Activated T-helper 1 cell treated with Interleukin-2 at 50 U/mL for 16 hours (primary cell): ENCODE measurements at places on chromosomes 16 and 17.

DNA sequence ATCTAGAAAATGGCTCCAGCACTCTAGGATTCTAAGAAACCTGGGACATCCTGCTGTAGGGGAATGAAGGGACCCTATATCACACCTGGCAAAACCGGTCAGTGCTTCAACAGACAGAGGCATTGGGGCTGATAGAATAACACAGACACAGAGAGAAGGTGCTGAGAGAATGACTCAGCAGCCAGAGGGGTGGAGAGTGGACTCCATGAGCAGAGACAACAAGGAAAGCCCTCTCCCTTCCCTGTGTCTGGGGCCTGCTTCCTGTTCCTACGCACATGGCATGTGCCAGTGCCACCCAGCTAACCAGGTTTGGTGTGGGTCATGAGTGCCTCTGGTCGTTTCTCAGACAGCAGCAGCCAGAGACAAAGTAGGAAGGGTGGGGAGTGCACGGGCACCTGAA, 140.3 kb downstream of the CCT6B start:
- no peak for DNase-seq

- DNase-seq, result peak; percentile 44
These were observed 20.5 kb downstream of the CLEC16A start for GRCh38 chr16:10964891-10965326.

GRCh38 chr17:77645072-77646045, 313.1 kb upstream of the TNRC6C start:
- peak; percentile 34 for DNase-seq

DNA sequence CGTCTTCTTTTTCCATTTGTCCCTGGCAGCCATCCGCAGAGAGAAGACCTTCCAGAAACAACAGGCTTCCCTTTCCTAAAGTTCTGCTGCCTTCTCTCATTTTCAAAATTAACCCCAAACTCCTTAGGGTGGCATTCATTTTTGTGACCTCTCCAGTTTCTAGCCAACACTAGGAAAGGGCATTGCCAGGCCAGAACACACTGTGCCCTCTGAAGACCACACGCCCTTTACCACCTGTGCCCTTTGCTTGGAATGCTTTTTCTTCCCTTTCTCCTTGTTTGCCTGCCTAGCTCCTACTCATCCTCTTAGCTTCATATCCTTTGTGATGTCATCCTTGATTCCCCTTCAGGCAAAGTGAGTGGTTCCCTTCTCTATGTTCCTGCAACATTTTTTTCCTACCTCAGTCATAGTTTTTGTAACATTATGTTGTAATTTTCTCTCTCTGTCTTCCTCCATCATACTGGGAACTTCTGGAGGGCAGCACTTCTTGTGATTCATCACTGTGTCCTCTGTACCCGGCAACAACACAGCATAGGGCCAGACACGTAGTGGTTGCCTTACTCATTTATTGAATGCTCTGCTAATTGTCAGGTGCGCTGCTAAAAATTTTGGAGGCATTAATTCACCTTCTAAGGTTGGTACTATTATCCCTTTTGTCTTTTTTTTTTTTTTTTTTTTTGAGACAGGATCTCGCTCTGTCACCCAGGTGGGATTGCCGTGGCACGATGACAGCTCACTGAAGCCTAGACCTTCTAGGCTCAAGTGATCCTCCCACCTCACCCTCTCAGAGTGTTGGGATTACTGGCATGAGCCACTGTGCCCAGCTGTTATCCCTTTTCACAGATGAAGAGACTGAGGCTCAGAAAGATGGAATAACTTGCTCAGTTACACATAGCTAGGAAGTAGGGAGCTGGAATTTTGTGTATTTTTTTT, 1.0 kb downstream of the KAT8 start:
- no peak for DNase-seq

GRCh38 chr17:73969956-73970355, 233.5 kb upstream of the RPL38 start:
- no peak for DNase-seq

GRCh38 chr17:46179375-46179999, 13.7 kb downstream of the KANSL1 start:
- no peak for DNase-seq

- DNase-seq, result no peak
These were observed 183.0 kb downstream of the FOXL1 start for GRCh38 chr16:86761111-86762031.

GRCh38 chr16:66904428-66904845, 14.2 kb downstream of the CDH16 start:
- no peak for DNase-seq

GRCh38 chr17:1229900-1230501, 40.2 kb upstream of the BHLHA9 start:
- DNase-seq, result no peak
